ENCODE measurements at places on chromosomes 7 and 10.

DNA sequence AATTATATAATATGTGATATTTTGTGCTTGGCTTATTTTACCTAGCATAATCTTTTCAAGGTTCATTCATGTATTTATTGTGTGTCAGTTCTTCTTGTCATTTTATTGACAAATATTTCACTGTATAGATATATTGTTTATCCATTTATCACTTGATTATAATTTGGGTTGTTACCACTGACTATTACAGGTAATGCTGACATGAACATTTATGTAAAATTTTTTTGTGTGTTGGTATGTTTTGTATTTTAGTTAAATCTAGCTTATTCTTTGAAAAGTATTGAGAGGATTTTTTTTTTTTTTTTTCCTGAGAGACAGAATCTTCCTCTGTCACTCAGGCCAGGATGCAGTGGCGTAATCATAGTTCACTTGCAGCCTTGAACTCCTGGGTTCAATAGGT lies 107.7 kb downstream of the MAPK8 start:
- DNase-seq: no peak

DNA sequence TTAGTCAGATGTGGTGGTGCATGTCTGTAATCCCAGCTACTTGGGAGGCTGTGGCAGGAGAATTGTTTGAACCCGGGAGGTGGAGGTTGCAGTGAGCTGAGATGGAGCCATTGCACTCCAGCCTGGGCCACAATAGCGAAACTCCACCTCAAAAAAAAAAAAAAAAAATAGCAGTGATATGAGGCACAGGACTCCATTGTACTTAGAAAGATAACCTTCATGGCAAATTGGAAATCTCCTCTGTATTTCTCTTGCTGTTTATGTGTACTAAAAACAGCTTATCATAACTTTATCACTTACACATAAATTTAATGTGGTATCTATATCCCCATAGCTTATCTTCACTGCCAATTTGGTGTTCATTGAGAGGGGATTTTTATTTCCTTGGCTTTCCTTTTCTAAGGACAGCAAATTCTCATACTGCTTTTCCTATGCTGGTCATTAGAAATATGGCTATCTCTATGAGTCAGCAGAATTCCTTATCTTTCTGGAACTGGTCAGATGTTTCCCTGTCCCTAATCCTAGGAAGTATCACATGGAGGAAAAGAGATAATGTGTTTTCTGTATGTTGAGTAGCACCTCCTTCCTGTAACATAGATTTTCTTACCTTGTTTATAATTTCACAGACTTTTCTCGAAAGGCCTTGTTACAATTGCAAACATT lies 40.6 kb upstream of the ZEB1 start:
- no peak for DNase-seq

- DNase-seq: no peak
Observed at GRCh38 chr10:70827086-70827757, 11.5 kb downstream of the SGPL1 start.

DNA sequence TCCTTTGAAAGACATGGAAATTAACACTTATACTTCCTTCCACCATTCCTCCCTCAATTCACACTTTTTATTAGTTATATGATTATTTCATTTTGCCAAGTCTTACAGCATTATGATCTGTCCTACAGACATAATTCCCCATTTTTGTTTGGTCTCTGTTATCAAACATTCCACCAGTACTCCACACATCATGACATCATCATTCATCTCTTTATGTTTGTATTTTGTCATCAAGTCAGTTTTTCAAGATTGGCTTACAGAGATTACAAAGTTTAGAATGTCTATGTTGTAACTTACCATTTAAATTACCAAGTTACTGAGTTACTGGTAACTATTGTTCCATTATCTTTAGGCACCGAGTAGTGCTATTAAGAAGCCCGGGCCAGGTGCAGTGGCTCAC lies 150.2 kb downstream of the HTR7 start:
- no peak for DNase-seq

DNA sequence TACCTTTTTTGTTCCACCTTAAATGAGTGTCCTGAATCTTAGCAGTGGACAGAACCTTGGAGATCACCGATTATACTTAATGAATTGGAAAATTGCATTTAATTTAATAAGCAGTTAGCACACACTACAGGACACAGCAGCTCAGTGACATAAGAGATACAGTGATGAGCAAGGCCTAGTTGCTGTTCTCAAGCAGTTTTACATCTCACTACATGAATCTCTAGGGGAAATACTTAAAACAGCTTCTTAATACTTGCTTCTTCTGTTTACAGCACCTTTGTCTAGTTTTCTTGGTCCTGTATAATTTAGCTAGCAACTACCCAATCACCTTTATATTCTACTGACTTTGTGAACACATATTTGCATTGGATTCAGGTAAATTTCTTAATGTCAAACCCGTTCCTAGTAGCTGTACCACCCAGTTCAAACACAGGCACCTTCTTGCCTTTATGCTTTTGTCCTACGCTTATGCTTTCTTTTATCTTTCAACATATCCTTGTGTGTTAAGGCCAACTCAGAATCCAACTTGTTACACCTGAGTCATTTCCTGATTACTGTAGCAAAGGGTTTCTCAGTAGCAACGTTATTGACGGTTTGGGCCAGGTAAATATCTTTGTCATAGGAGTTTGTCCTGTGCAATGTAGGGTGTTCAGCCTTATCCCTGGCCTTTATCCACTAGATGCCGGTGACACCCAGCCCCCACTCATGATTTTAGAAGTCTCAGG lies 1.8 kb downstream of the STAM start:
- DNase-seq: no peak

GRCh38 chr7:122260336-122260735 lies 44.2 kb downstream of the FEZF1 start:
- no peak for DNase-seq

DNA sequence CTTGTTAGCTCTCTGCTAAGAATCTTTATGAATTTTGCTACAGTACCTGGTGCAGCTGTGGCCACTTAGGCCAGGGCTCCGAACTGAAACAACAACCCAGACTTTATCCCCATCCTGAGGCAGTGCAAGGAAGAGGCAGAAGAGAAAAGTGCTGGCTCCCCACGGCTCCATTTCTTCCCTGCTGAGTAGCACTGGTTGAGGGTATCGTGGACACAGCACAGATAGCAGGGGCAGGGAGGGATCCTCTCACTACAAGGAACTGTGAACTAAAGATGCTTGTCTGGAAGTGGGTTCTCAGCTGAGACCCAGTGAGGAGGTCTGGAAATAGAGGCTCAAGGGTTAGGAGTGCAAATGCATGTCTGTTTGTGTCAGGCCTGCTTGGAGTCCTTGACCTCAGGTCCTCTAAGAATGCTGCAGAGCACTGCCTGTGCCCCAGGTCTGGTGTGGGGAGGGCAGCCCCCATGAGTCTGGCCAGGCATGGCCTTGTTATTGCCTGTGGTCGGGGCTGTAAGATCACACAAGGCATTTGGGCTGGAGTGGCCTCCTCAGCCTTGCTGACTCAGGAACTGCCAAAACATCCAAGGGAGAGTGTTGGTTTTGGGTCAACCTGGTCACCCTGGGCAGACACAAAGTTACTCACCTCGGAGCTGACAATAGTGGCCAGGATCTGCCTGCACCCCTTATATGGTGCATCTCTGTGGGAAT lies 58.1 kb downstream of the DMBT1 start:
- DNase-seq: no peak

DNA sequence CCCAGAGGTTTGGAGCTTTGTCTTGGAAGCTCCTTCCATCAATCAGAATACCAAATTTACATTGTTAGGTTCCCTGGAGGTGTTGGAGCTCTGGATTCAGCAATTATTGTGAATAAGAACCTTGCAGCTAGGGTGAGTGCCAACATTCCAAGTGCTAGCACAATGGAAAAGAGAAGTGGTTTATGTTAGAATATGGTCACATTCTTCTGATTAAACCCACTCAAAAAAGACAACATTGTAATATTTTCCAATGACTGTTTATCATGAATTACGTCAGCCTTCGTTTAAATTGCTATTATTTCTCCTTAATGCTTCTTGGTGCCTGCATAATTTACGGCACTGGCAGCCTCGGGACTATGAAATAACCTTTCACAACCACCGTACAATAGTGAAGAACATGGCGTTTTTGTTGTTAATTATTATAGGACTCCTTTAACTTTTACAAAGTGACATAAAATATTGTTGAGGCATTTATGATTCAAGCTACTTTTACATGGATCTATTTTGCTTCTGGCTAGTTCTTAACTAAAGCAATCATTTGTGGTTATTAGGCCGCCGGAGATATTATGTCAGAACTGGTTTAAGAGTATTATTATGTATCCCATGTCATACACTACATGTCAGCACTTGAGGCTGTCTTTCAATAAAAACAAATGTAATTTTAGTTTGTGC lies 117.7 kb downstream of the ARID5B start:
- no peak for DNase-seq

DNA sequence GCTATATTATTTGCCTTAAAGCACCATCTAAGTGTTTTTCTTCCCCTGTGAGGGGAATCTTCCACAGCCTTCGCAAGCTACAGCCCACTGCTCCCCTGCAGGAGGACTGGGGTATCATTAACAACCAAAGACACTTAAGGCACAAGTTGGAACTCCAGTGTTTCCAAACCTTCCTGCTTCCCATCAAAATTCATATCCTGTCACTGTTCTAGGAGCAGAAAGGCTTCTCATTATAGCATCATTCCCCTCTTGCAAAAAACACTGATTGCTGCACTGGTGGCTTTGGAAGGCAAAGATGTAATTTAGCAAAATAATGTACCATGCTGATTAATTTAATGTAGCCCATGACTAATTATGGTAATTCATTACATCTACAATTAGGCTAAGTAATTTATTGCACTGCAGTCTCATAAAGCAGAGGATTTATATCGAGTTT lies 207.2 kb downstream of the SKAP2 start:
- no peak for DNase-seq

GRCh38 chr7:132575982-132576720 lies at the start of gene PLXNA4:
PLXNA4 (minus strand) TSS chr7:132576470; CDS start chr7:132508693, 67,777 bp downstream.
- DNase-seq: no peak

DNA sequence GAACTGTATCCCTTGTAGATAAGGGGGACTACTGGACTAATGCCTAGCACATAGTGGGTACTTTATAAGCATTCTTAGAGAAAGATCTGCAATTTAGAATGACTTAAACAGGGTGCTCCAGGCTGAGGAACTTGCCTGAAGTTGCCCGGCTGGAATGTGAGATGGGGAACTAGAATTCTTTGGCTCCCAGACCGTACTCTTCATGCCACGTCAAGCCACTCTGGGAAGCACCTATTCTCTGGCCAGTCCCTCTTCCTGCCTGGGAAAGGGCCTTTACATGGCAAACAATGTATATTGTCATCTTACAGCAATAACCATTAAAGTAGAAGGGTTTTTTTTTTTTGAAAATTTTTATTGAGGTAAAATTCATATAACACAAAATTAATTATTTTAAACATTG lies 34.5 kb downstream of the ATXN7L1 start:
- DNase-seq: no peak

- DNase-seq: no peak
Observed at GRCh38 chr7:39248041-39248691, 270.5 kb downstream of the POU6F2 start.

- DNase-seq: no peak
Observed at GRCh38 chr7:129012641-129013040, 42.3 kb downstream of the TNPO3 start.

- DNase-seq: no peak
Observed at GRCh38 chr10:101851411-101852116, 8.0 kb upstream of the KCNIP2 start.

GRCh38 chr10:63929831-63930467 lies 408.7 kb downstream of the REEP3 start:
- DNase-seq: no peak

DNA sequence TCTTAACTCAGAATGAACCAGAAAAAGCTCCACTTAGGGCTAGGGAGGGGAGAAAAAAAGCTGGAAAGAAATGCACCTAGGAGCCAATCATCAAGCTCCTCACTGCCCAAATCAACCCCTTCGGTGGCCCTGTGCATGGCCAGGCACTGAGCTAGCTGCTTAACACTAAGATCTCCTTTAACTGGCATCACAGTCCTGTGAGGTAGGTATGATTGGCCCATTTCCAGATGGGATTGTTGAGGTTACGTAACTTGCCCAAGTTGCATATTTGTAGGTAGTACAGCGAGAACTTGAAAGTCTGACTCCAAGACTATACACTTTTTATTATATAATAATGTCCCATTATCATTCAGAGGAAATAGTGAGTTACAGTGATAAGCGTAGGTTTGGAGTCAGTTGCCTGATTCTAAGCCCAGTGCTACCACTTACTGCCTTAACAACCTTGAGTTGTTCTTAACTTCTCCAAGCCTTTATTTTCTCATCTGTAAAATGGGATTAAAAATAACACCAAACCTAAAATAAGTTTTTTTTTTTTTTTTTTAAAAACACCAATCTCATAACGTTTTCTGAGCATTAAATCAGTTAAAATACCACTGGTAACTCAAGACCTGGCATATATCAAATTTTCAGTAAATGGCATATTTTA lies 37.2 kb upstream of the ACSL5 start:
- DNase-seq: no peak

DNA sequence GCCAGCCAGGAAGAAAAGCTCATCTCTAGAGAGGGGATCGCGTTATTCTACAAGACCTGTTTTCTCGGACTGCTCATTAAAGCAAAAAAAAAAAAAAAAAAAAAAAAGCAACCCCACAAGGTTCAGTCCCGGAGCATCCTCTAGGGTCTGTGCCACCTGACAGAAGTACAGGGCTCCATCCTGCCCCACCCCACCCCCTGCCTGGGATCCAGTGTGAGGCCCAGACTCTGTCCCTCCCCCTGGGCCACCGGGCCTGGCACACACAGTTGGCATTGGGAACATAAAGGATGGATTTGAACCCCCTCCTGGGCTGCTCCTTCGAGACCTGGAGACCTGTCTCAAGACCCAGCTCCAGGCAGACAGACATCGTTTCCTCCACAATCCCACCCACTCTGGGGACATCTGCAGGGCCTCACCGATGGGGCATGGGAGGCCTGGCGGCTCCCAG lies 688 bp downstream of the ORAI2 start:
- no peak for DNase-seq

- no peak for DNase-seq
Observed at GRCh38 chr7:1664711-1665548, 5.1 kb upstream of the ELFN1 start.

DNA sequence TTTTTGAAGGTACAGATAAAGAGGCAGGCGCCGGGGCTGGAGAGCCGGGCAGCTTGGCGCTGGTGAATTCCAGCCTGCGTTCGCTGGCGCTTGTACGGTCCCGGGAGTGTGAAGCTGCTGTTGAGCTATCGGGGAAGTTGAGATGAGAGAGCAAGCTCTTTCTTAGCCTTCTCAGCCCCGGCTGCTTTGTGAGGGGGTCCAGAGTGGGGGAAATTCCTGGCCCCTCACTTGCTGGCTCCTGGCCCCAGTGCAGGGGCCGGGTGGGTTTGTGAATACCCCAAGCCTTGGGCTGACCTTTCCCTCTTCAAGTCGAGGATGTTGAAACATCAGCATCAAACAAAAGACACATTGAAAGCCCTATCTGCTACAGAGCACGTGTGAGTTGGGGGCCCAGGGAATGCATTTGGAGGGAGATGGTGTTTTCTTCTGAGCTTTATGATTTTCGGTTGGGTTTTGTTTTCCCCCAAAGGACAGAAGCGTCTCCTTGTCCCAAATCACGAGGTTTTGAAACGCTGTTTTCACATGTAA lies 2.7 kb downstream of the ZMIZ1 start:
- no peak for DNase-seq
